ENCODE measurements at places on chromosomes 5 and 9. TPM values are rescaled to one million over a fixed set of nuclear protein-coding genes. Genes with fewer than 3 reads are reported as not detected.

DNA sequence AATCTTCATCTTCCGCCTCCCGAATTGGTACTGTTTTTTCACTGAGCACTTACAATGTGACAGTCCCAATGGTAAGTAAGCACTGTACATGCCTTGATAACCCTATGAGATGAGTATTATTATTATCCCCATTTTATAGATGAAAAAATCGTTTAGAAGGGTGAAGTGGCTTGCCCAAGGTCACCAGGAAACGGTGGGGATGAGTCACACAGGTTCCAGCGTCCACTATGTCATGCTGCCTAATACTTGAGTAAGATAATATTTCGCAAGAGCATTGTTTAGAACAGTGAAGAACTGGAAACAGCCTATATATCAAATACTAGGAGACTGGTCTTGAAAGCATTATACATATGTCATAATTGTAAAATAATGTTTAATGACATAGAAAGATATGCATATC is 12.9 kb downstream of the HAND1 start:
- peak; percentile 51 for DNase-seq

- no peak for DNase-seq
These were observed 8.2 kb downstream of the ZBTB43 start for GRCh38 chr9:126813072-126813471.

DNA sequence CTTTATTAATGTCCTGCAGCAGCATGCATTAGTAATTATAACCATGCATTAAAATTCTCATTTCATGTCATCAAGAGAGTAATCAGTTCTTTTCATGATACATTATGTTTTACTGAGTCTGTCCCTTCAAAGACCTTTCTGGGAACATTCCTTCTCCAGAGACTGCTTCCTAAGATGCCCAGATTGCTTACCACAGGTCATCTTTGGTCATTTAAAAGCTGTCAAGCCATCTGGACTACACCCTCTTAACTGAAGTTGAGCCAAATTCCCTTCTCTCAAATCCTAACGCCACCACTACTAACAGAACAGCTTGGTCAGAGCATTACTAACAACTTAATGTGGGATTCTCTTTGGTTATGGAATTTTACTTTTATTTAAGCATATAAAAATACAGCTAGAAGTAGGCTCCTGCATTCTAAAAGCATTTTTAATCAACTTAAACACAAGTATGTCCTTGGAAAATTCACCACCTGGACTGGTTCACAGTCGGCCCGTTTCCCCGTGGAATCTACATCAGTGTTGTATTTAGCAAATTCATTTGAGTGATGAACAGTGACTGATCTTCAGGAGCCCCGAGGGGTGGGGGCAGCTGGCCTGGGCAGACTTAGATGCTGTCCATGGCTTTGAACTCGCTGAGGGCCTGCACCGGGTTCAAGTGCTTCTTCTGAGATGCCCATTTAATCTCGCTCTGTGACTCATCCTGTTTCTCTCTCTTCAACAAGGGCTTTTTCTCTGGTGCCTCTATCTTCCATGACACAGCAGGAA is 92.8 kb upstream of the CCDC112 start:
- DNase-seq, result no peak

GRCh38 chr5:141003031-141003430 is 36.8 kb downstream of the PCDHAC2 start:
- no peak for DNase-seq

GRCh38 chr5:145806923-145807322 is 28.2 kb downstream of the PRELID2 start:
- peak; percentile 48 for DNase-seq

DNA sequence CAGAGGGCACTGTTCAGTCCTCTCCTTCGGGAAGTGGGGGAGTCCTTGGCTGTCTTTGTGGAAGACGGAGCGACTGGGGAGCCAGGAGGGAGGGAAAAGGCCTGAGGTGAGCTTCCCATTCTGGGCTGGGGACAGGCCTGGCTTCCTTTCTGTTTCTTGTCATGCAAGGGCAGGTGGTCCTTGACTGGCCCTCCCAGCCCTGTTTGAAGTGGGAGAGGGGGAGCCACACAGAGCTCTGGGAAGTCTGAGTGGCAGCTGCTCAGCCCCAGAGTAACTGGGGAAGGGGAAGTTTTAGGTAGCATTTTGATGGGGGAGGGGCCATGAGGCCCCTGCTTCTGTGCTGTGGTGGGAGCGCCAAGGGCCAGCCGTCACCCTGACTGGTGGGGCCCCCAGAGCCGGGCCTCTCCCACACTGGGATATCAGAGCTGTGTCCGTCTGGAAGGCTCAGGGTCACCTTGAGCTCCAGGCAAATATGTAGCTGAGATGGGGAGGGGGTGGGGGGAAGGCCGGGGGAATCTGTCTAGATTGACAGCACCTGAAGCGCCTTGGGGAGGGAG is 6.5 kb downstream of the UNC5A start:
- DNase-seq, result no peak

DNA sequence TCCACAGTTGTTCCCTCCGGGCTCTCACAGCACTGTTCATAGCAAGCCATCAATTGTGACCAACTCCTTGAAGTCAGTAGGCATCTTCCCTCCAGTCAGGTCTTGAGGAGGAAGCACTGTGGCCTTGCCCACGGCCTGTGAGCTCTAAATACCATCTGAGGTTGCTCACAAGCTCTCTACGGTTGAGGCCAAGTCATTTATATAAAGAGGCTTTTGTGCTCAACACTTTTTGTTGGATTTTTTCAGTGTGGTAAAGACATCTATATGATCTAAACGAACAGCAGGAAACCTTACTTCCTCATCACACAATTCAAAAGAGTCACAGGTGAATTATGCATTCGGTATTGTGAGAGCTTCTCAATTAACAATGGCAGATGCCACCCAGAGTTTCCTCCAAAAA is 97.3 kb downstream of the ZNF462 start:
- no peak for DNase-seq

DNA sequence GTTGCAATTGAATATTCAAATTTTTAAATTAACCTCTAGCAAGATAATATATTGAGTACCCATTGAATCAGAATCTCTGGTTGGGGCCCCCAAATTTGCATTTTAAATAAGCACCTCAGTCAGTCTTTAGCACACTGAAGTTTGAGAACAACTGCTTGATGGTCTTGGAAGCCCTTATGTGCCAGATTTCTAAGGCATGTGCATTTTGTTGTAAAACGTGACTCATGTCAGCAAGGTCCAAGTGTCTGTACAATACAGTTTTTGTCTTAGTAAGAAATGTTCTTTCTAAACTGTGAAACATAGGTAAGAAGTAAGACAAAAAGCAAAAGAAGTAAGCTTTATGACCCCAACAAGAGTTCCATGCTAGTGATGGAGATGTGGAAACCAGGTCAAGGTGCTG is 59.1 kb upstream of the PHF2 start:
- DNase-seq, result no peak

DNA sequence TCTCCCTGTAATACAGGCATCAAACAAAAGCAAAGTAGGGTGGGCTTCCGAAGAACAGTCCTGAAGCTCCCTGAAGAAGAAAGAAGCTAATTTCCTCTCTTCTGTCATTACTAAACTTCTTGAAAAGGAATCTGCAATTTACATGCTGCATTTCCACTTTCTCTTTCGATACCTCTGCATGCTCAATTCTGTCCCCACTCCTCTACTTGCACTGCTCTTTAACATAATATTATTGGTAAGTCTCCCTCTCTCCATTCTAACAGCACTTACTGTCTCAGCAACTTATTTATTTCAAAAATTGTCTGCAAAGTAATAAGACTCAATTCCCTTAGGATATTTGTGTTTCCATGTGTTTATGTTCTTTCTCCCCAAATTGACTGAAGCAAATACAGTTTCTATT is 3.9 kb upstream of the PLPP1 start:
- no peak for DNase-seq

GRCh38 chr9:93240891-93241334 is 57.0 kb downstream of the WNK2 start:
- no peak for DNase-seq

DNA sequence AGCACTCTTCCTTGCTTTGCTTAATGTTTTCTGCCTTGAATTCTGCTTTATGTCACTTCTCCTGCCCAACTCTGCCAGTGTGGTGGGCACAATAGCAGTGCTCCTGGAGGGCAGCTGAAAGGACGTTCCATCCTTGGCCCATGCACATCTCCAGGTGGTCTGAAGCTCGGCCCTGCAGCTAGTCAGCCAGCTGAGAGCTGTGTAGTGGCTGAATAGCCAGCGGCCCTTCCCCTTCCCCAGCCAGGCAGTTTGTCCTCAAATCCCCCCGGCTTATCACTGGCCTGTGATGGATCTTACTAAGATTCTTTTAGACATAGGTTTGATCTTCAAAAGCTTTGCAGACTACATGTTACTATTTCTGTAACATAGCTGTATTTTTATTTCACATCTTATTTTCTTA is 42.7 kb upstream of the ANGPTL2 start:
- no peak for DNase-seq

GRCh38 chr9:77764894-77765780 is 117.0 kb upstream of the GNA14 start:
- no peak for DNase-seq

- no peak for DNase-seq
These were observed 75.8 kb upstream of the PCAT7 start for GRCh38 chr9:94478755-94479730.

DNA sequence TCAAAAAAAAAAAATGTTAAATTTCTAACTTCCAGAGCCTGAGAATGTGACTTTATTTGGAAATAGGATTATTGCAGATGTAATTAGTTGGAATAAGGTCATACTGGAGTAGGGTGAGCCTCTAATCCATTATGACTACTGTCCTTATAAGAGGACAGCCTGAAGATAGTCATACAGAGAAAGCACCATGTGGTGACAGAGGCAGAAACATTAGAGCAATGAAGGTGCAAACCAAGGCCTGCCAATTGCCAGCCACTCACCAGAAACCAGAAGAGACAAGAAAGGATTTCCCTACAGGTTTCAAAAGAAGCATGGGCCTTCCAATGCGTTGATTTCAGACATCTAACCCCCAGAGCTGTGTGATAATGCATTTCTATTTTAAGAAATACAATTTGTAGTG is 659.2 kb upstream of the CHD1 start:
- DNase-seq, result no peak

GRCh38 chr5:56402266-56403220 is 169.4 kb upstream of the ANKRD55 start:
- DNase-seq, result no peak

- DNase-seq, result no peak
These were observed 48.4 kb upstream of the ISOC1 start for GRCh38 chr5:129046151-129046550.

GRCh38 chr5:162672061-162672460 is 604.5 kb downstream of the GABRG2 start:
- no peak for DNase-seq

DNA sequence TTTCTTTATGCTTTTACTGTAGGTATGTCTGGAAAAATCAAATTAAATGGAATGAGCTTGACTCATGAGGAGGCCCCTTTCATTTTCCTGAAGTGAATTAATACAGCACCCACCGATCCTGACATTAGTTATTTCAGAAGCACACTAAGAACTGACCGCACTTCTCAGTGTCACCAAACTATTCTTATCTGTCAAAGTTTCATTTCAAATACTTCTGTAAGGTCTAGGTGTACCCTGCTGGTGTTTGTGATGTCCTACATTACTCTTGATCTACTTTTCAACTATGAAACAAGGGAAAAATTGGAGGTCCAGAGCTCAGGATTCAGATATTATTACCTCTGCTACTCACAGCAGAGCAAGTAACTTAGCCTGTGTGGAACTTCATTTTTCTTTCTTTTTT is 1.8 kb upstream of the TEK start:
- DNase-seq, result no peak

GRCh38 chr5:36605241-36605640 is 1.2 kb upstream of the SLC1A3 start:
- no peak for DNase-seq

GRCh38 chr9:7185612-7186011 is 427.8 kb downstream of the KDM4C start:
- peak; percentile 61 for DNase-seq

DNA sequence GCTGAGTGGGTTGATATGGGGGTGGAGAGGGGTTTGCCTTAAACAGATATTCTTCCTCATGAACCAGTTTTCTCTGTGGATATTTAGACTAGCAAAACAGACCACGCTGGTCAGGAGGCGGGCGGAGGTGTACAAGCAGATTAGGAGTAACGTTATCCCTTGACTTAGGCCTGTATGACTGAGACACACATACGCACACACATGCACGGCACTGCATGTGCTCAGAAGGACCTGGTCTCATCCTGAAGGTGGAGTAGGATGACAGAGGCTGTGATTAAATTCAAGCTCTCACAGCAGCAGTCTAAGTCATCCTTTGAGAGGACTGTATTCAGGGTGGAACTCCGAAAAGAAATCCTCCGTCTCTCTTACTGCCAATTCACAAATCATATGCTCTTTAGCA is 209.7 kb downstream of the DIRAS2 start:
- no peak for DNase-seq

- peak; percentile 81 for DNase-seq
These were observed 289.4 kb upstream of the DAB2 start for GRCh38 chr5:39714036-39714698.

GRCh38 chr9:14203356-14204056 is 110.4 kb downstream of the NFIB start:
- no peak for DNase-seq

DNA sequence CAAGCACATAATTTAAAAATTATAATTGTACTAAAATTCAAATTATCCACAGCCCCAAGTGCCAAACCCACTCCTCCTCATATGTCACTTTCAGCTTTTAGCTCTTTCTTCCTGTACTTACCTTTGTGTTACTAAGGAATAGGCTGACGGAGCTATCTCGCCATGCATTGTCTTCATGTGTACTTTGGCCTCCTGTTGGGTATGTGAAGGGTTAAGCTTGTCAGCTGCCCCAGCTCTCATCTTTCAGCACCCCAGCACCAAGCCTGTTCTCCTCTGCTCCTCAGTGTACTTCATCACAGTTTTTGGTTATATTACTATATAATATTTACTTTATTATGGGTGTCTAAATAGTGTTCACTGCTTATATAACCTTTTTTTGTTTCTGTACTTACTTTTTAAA is 46.2 kb downstream of the OSTF1 start:
- DNase-seq, result no peak

GRCh38 chr5:33921002-33921401 is 15.2 kb upstream of the RXFP3 start:
- no peak for DNase-seq

DNA sequence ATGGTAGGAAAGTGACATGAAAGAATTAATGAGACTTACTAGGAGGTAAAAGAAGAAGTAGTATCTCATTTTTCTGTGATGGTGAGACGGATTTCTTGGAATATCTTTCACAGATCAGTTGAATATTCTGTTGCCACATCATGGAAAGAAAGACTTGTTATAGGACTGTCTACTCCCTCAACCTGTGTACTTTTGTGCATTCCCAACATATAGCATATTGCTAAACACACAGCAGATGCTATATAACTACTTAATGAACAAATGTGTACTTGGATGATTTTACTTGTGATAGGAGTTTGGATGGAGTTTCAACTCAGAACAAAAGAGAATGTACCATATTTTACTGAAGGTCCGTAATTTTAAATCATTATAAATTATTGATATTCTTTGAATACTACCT is 128.5 kb downstream of the LURAP1L start:
- no peak for DNase-seq

The GPR21 gene
- not detected for polyA plus RNA-seq

The KCNV2 gene
- polyA plus RNA-seq, result not detected

The FOXD1 gene
- polyA plus RNA-seq, result 8.2 TPM

The PCDHGB6 gene
- 0.09 TPM for polyA plus RNA-seq

The SLC25A2 gene
- polyA plus RNA-seq, result not detected

The CCL27 gene
- 0.16 TPM for polyA plus RNA-seq

The ZBED3 gene
- polyA plus RNA-seq, result 4.1 TPM

The SH3RF2 gene
- polyA plus RNA-seq, result 3.9 TPM

The ECSCR gene
- not detected for polyA plus RNA-seq

The PCDHA13 gene
- not detected for polyA plus RNA-seq

The RNF183 gene
- polyA plus RNA-seq, result not detected

The LRRC19 gene
- polyA plus RNA-seq, result not detected

The CCDC192 gene
- polyA plus RNA-seq, result not detected

The ADGRV1 gene
- polyA plus RNA-seq, result 0.17 TPM

The SPINK6 gene
- polyA plus RNA-seq, result 0.79 TPM

The FGFR4 gene
- 39.3 TPM for polyA plus RNA-seq

Data from A549 (cell line).